Right hindlimb (tissue), 1 donor: ENCODE measurements at places on chromosomes 16 and 17.

DNA sequence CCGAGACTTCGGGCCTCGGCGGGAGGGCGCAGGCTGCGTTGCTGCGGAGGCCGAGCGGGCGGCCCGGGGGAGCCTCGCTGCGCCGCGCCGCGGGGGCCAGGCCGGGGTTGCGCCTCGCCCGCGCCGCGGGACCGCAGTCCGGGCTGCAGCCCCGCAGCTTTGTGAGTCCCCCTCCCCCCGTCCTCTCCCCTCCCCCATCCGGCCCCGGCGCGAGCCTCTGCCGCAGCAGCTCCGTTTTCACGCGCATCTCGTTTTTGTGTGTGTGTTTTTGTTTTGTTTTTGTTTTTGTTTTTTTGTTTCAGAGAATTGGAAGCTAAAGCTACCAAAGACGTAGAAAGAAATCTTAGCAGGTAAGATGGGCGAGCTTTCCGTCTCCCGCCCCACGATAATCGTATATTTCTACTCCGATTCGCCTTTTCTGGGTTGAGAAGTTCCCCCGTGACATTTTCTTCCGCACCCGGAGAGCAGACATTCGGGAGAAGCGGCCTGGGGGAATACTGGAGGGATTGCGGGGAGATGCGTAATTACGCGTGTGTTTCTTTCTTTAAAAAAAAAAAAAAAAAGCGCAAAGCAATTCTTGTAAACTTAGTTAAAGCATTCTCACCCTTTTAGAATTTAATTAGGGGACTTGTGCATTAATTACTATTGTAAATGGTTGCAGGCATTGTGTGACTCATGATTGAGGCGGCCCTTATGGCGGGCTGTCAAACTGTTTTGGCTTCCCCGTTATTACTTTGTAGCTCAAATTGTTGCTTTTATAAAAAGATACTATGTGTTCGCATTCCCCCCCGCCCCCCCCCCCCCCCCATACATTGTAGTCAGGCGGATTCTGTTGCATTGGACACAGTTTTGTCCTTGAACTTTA lies 732 bp downstream of the TNRC6A start:
- peak; percentile 35 for DNase-seq

- DNase-seq, result no peak
These were observed 5.2 kb downstream of the ZNF646 start for GRCh38 chr16:31079342-31079944.

DNA sequence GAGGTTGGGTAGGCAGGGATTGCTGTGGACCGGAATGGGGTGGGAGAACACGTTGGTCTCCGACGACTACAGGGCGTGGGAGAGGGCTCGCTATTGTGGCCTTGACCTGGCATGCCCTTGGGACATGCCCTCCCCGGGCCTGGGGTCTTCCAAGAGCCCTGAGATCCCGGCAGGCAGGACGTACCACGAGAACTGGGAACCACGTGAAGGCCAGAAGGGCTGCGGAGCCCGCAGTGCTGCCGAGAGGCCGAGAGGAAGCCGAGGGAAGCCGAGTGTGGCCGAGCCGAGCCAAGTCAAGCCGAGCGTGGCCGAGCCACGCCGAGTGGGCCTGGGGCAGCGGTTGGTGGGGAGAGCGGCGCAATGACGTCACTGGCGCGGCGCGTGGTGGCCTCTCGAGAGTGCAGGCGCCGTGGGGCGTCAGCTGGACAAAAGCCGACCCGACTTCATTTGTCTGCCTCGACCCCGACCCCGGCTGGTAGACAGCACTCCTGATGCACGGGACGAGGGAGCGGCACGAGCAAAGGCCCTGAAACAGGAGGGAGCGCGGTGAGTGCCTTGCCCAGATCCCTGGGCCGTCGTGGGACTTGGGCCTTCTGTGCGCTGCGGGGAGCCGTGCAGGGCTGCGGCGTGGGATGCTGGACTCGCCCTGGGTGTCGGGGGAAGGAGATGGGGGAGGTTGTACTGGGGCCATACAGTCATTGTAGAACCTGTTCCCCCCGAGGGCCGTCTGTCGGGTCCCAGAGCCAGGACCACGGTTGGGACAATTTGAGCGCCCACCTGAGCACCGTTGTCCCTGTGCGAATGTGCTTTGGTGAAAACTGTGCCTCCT lies 6.6 kb downstream of the SOCS1 start:
- no peak for DNase-seq

- DNase-seq, result peak; percentile 71
These were observed 840 bp upstream of the CDH5 start for GRCh38 chr16:66365651-66366050.

DNA sequence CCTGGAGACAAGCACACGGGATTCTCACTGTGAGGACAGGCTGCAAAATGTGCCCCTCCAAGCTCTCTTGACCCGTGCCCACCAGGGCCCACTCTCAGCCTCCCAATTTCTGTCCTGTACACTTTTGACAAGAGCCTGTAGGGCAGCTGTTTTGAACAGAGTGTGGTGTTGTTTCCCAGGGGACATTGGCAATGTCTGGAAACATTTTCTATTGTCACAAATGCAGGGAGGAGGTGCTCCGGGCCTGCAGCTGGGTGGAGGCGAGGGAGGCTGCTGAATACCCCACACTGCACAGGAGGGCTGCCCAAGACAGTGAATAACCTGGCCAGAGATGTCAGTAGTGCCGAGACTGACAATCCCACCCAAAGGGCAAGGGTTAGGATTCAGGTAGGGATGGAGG lies 10.5 kb downstream of the CEP295NL start:
- DNase-seq, result no peak

GRCh38 chr17:57488856-57489255 lies 232.5 kb downstream of the MSI2 start:
- no peak for DNase-seq

DNA sequence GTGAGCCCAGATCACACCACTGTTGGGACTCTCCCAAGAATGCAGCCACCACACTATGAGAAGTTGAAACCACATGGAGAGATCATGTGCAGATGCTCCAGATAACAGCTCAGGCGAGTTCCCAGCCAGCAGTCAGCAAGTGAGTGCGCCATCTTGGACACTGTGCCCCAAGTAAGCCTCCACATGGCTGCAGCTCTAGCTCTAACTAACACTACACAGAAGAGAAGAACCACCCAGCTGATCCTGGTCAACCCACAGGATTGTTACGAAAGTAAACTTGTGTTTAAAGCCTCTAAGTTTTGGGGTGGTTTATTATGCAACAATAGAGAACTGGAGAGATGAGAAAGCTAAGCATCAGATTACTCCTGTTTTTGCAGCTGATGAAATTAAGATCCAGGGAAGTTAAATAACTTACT lies 25.8 kb downstream of the SLC38A7 start:
- DNase-seq, result no peak

DNA sequence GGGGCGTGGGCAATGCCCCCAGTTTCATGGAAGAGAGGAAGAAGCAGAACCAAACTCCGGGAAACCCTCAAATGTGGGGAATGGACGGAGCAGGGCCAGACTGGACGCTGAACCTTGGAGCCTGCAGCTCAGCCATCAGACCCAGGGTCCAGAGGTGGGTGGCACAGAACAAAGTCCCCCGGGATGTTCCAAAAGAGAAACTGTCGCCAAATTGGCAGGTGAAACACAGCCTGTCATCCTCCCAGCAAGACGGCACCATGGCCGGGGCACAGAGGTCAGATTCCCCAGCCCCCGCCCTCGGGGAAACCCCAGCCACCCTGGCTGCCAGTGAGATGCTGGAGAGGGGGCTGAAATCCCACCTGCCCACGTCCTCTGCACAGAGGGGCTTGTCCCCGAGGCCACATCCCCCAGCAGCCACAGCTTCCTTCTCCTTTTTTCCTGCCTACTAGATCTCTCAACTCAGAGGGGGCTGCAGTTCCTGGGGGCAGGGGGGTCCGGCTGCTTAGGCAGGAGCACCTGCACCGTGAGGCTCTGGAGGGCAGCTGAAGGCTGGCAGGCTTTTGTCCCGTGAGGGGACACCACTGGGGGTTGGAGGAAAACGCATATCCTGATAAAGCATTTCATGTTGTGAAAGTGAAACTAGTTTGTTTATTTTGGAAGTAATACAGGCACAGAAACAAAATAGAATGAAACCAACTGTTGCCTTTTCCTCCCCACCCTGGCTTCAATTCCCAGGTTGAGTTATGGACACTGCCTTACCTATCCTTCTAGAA lies 1.2 kb upstream of the SECTM1 start:
- no peak for DNase-seq

DNA sequence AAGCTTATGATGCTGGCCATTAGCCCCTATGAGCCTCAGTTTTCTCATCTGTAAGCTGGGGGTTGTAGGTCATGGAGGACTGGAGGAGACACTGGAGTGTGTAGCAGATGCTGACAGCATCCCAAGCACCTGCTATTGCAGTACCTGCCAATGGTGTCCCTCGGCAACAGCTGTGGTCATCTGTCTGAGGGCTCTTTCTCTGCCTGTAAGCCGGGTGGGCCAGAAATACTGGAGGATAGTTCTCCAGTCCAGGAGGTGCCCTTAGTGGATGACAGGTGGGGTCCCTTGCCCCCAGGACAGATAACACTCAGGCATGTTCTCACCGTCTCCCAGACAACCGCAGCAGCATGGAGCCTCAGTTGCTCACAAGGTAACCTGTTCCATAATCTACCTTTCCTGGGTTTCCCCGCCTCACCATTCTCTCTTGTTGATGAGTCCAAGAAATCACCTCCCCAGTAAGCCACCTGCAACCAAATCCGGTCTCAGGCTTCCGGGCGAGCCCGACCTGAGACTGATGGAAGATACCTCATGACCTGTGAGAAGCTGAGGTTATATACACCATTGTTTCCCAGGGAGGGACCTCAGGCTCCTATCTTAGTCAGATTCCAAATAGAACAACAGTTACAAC lies 23.8 kb downstream of the NLRP1 start:
- DNase-seq, result no peak

DNA sequence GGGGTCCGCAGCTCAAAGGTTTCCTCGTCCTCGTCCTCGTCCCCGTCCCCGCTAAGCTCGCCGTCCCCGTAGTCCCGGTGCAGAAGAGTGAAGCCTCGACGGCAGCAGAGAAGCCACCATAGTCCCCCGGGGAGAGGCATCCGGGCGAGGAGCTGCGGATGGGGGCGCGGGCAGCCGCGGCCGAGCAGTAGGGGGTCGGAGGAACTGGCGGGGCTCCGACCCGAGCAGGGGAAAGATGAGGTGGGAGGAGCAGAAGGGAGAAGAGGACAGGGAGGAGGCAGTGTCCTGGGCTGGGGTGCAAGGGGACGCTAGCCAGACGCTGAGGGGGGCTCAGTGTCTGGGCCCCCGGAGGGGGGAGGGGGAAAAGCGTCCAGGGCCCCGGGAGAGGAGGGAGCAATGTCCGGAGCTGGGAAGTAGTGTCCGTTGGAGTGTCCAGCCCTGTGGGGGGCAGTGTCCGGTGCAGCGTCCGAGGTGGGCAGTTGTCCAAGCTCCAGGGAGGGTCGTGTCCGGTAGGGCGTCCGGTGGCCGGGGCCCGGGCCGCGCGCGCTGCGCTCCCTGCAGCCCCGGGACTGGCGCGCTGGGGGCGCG lies at the start of gene PLEKHH3:
Gene PLEKHH3, minus strand, starts transcription at position 571 of the 588 bp plus-strand sequence. Its CDS starts 431 bp downstream, at position 140.
- DNase-seq, result no peak

DNA sequence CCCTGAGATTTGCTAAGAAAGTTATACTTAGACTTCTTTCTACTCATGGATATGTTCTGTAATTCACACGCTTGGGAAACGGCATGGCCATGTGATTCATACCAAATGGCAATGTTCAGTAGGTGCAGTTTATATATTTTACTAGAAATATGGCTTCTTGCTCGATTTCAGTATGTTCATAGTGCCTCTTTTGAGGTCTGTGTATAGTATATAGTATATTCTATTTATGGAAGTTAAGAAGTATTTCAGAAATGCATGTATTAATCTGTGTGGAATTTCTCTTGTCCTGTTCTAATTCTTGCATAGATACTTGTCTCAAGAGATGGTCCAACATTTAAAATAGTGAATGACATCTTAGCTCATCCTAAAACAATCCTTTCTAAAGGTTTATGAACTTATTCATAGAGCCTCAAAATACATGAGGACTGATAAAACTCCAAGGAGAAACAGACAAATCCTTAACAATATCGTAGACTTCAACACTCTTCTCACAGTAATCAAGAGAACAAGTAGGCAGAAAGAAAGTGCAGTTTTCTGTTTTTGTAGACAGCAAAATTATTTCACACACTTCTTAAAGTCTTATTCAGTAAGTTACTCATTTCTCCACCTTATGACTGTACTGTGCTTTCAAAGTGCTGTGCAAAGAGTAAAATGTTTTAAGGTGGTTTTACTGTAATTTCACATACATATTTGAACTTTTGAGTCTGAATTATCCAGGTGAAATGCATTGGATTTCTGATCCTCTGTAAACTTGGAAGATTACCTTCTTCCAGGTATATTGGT lies 11.1 kb downstream of the BPTF start:
- no peak for DNase-seq

- no peak for DNase-seq
These were observed 1.2 kb downstream of the G6PC3 start for GRCh38 chr17:44071772-44072171.

DNA sequence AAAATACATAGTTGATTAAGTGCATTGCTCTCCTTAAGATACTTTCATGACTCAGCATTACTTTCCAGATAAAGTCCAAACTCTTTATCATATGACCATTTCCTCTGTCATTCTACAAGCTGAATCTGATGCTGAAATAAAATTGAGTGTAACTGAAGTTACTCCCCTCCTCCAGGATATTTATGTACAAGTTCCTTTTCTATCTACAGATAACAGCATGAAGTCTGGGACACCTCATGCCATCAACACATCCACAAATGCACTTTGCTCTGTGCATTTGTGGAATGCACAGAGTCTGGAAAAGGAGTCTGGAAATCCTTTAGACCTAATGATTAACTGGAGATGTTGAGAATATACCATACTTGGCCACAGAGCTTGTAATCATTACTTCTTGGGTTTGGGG lies 60.5 kb downstream of the ACSM2B start:
- DNase-seq, result no peak

GRCh38 chr16:54123766-54124165 lies 162.8 kb downstream of the IRX3 start:
- DNase-seq, result no peak

DNA sequence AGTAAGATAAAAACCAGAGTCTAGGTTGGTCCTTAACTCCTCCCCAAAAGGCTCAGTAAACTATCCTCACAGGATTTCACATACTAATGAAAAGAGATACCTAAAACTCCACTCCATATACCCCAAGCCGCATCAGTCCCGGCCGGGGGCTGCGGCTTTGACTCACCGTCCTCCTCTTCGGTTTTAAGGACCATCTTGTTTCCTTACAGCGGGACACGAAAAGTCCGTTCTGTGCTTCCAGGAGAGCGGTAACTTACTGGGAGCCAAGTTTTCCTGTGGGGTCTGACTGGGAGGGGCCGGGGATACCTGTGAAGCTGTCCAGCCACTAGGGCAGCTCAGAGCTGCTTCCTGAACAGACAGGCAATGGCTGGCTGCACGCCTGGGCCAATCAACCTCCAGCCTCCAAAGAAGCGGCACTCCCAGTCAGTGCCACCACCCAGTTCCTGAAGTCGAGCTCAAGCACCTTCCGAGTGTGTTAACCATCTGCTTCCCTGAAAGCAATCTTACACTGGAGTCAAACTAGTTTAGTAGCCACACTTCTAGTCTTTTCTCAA lies 45.5 kb downstream of the CYTH1 start:
- DNase-seq, result peak; percentile 69

GRCh38 chr17:77958716-77959125 lies 218 bp downstream of the TNRC6C start:
- DNase-seq, result no peak
